H9 (cell line): ENCODE measurements at places on chromosomes 4 and X. TPM values are rescaled to one million over a fixed set of nuclear protein-coding genes. Genes with fewer than 3 reads are reported as not detected.
A peak's percentile ranks its signal among the peaks of the same experiment; 100 is the strongest.

DNA sequence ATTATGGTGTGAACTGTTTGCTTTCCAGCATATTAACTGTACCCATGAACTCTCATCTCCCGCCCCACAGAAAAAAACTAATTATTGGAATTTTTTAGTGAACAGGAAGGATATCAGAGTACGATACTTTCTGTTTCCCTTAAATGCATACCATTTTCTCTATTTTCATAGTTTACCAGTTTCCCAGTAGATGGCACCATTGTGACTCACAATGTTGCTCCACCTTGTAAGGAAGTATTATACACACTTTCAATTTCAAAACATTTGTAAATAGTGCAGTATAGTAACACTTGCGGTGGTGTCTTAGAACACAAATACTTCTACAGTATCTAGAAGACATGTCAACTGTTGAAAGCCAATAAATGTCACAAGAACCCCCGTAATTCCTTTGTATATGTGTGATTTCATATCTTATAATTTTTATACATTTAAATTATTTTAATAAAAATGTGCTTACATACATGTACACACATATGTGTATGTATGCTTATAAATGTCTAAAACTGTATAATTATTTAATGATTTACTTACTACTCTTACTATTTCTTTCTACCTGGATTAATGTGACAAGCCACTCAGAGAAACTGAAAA, 167.3 kb downstream of the SLIT2 start:
- DNase-seq: no peak
- H3K36me3 ChIP-seq: no peaks in the 10 kb centered on the region
- no peak overlapping the region for H3K27ac ChIP-seq
- H3K4me1 ChIP-seq: no peaks in the 10 kb centered on the region

GRCh38 chrX:81206476-81206875, 4.6 kb downstream of the SH3BGRL start:
- no peak for DNase-seq
- no peak overlapping the region for H3K4me3 ChIP-seq
- no peaks in the 10 kb centered on the region for H3K27me3 ChIP-seq
- H3K36me3 ChIP-seq: peaks cover 8% of the 10 kb centered on the region

DNA sequence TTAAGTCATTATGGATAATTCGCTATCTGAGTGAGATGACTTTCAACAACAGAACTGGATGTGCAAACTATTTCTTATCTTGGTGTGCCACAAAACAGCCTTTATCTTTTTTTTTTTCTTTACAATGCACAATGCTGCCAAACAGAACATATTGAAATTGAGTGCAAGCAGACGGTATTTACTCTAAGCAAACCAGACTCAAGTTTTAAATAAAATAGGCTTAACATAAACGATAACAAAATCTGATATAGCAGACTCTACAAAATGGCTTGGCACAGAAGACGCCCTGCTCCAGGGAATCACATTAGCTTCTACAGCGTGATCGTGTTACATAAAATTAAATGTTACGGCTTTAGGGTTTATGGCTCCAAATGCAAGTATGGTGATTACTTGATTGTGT, 9.6 kb upstream of the STK32B start:
- H3K27ac ChIP-seq: no peak overlapping the region
- DNase-seq: no peak
- no peaks in the 10 kb centered on the region for H3K36me3 ChIP-seq
- no peaks in the 10 kb centered on the region for H3K4me1 ChIP-seq

GRCh38 chr4:146134761-146135445, 40.6 kb upstream of the LSM6 start:
- no peaks in the 10 kb centered on the region for H3K36me3 ChIP-seq
- no peak for DNase-seq
- H3K4me1 ChIP-seq: no peaks in the 10 kb centered on the region

- no peak overlapping the region for H3K27ac ChIP-seq
- H3K4me1 ChIP-seq: peaks cover 4% of the 10 kb centered on the region; the same call in 1 of the 2 replicates
- H3K27me3 ChIP-seq: no peaks in the 10 kb centered on the region
- no peak overlapping the region for H3K4me3 ChIP-seq
- no peak for DNase-seq
Observed at GRCh38 chr4:123867910-123868587, 471.5 kb downstream of the SPRY1 start.

GRCh38 chr4:88320224-88320779, 35.9 kb upstream of the PPM1K start:
- no peaks in the 10 kb centered on the region for H3K27me3 ChIP-seq
- no peak for DNase-seq
- H3K4me3 ChIP-seq: no peak overlapping the region
- no peaks in the 10 kb centered on the region; the same call in 1 of the 2 replicates for H3K36me3 ChIP-seq

DNA sequence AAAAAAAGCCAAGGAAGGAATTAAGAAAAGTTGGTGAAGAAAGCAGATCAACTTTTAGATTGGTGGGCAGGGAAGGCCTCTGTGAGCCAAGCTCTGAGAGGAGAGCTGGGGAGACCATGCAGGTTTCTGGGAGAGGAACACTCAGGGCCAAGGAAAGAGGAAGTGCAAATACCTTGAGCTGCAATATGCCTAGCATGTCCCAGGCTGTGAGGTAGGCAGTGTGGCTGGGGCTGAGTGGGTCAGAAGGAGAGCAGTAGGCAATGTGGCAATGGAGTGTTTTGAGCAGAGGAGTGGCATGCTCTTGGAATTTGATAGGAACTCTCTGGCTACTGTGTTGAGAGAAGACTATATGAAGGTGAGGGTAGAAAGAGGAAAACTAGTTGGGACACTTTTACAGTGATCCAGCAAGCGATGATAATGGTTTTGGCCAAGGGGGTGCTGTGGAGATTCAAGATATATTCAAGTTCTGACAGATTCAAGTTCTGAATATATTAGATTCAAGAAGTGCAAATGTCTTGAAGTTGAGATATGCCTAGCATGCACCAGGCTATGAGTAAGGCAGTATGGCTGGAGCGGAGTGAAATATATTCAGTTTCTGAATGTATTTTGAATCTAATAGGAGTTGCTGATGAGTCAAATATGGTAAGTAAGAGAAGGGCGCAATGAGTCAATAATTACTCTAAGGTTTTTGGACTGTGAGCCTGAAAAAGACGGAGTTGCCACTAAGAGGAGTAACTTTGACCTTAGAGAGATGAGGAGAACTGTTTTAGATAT, 172.5 kb downstream of the CAMK2D start:
- H3K4me3 ChIP-seq: no peak overlapping the region
- H3K27ac ChIP-seq: no peak overlapping the region
- peaks cover 4% of the 10 kb centered on the region; the same call in 1 of the 2 replicates for H3K4me1 ChIP-seq

- DNase-seq: no peak
- no peaks in the 10 kb centered on the region for H3K36me3 ChIP-seq
- H3K4me1 ChIP-seq: no peaks in the 10 kb centered on the region
- H3K4me3 ChIP-seq: no peak overlapping the region
- H3K27ac ChIP-seq: no peak overlapping the region
- H3K27me3 ChIP-seq: no peaks in the 10 kb centered on the region
Observed at GRCh38 chr4:47543331-47543730, 58.3 kb downstream of the ATP10D start.

DNA sequence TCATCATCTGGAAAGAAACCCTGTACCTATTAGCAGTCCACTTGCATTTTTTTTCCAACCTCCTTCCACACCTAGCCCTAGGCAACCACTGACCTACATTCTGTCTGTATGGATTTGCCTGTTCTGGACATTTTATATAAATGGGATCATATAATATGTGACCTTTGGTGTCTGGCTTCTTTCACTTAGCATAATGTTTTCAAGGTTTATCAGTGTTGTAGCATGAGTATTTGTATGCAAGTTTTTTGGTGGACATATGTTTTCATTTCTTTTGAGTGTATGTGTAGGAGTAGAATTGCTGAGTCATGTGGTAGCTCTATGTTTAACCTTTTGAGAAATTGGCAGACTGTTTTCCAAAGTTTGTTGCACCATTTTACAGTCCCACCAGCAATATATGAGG, 198.6 kb downstream of the CEP135 start:
- peaks cover 2% of the 10 kb centered on the region; the same call in 1 of the 2 replicates for H3K4me1 ChIP-seq
- H3K4me3 ChIP-seq: no peak overlapping the region
- no peaks in the 10 kb centered on the region for H3K27me3 ChIP-seq
- DNase-seq: no peak
- no peak overlapping the region for H3K27ac ChIP-seq

- no peak overlapping the region for H3K4me3 ChIP-seq
- DNase-seq: no peak
- H3K27ac ChIP-seq: no peak overlapping the region
- H3K4me1 ChIP-seq: peaks cover 4% of the 10 kb centered on the region; the same call in 1 of the 2 replicates
Observed at GRCh38 chr4:152708361-152708760, 28.6 kb upstream of the TMEM154 start.

GRCh38 chr4:185221491-185221890, 12.1 kb downstream of the SNX25 start:
- no peak for DNase-seq
- H3K36me3 ChIP-seq: peaks cover 3% of the 10 kb centered on the region; the same call in 1 of the 2 replicates
- H3K4me3 ChIP-seq: no peak overlapping the region

- H3K4me1 ChIP-seq: no peaks in the 10 kb centered on the region
- no peaks in the 10 kb centered on the region for H3K27me3 ChIP-seq
- H3K4me3 ChIP-seq: no peak overlapping the region
- no peaks in the 10 kb centered on the region for H3K36me3 ChIP-seq
- no peak for DNase-seq
Observed at GRCh38 chrX:66150163-66150562, 13.9 kb upstream of the HEPH start.

DNA sequence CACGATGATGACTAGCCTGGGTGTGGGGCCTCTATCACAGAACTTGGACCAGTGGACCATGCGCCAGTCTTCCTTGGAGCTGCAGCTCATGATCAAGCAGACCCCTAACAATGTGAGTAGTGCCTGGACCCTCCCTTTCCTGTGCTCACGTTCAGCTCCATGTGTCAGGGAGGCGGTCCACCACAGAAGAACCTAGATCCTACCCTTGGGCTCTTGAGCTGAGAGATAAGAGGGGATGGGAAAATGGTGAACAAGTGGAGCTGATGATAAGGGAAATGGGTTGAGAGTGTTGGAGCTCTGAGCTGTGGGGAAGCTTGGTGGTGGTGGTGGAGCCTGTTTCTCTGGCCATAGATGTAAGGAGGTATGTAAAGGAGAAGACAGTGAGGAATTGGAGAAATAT, 13.1 kb downstream of the MED12 start:
- H3K4me1 ChIP-seq: no peaks in the 10 kb centered on the region
- peaks cover 92% of the 10 kb centered on the region for H3K36me3 ChIP-seq
- no peak overlapping the region for H3K27ac ChIP-seq
- DNase-seq: no peak
- no peak overlapping the region for H3K4me3 ChIP-seq

GRCh38 chrX:23822397-23822796, 39.4 kb downstream of the SAT1 start:
- no peaks in the 10 kb centered on the region for H3K27me3 ChIP-seq
- H3K27ac ChIP-seq: no peak overlapping the region
- H3K4me1 ChIP-seq: no peaks in the 10 kb centered on the region
- no peak overlapping the region for H3K4me3 ChIP-seq
- DNase-seq: no peak

- no peaks in the 10 kb centered on the region for H3K36me3 ChIP-seq
- no peaks in the 10 kb centered on the region for H3K27me3 ChIP-seq
- H3K27ac ChIP-seq: no peak overlapping the region
- DNase-seq: no peak
- no peaks in the 10 kb centered on the region for H3K4me1 ChIP-seq
- H3K4me3 ChIP-seq: no peak overlapping the region
Observed at GRCh38 chr4:119184128-119184527, 28.4 kb upstream of the USP53 start.

- H3K27ac ChIP-seq: no peak overlapping the region
- H3K4me3 ChIP-seq: no peak overlapping the region
- no peaks in the 10 kb centered on the region for H3K4me1 ChIP-seq
- DNase-seq: no peak
- H3K27me3 ChIP-seq: no peaks in the 10 kb centered on the region
Observed at GRCh38 chr4:148311526-148311925, 130.7 kb downstream of the NR3C2 start.

DNA sequence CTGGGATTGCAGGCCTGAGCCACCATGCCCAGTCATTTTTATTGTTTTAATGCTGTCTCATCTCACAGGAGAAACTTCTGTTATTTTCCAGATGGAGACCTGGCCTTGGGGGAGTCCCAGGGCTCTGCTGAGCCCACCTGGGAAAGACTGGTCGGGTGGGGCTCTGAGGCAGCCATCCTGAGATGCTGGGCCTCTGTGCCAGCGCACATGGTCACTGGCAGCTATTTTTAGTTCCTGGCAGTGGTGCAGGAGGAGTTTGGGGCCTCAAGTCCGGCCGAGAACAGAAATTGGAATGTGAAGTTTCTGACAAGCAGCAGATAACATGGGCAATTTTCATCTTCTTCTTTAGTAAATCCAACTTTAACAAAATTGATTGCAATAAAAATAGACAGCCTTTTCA, 44.5 kb downstream of the SORCS2 start:
- H3K4me1 ChIP-seq: no peaks in the 10 kb centered on the region
- DNase-seq: no peak
- no peak overlapping the region for H3K27ac ChIP-seq

- peaks cover 11% of the 10 kb centered on the region for H3K36me3 ChIP-seq
- no peaks in the 10 kb centered on the region; the same call in none of the 2 replicates for H3K4me1 ChIP-seq
- no peak overlapping the region for H3K27ac ChIP-seq
- no peaks in the 10 kb centered on the region for H3K27me3 ChIP-seq
- no peak for DNase-seq
- no peak overlapping the region for H3K4me3 ChIP-seq
Observed at GRCh38 chr4:52250154-52250553, 199.1 kb downstream of the SPATA18 start.

GRCh38 chrX:136766785-136767103, 14.0 kb downstream of the ARHGEF6 start:
- H3K36me3 ChIP-seq: peaks cover 2% of the 10 kb centered on the region; the same call in 2 of the 3 replicates
- H3K4me3 ChIP-seq: peak overlapping the region; percentile 63
- H3K27ac ChIP-seq: no peak overlapping the region
- DNase-seq: no peak

- H3K4me1 ChIP-seq: no peaks in the 10 kb centered on the region
- H3K4me3 ChIP-seq: no peak overlapping the region
- H3K27me3 ChIP-seq: no peaks in the 10 kb centered on the region
Observed at GRCh38 chr4:141642711-141643110, 6.3 kb downstream of the IL15 start.

DNA sequence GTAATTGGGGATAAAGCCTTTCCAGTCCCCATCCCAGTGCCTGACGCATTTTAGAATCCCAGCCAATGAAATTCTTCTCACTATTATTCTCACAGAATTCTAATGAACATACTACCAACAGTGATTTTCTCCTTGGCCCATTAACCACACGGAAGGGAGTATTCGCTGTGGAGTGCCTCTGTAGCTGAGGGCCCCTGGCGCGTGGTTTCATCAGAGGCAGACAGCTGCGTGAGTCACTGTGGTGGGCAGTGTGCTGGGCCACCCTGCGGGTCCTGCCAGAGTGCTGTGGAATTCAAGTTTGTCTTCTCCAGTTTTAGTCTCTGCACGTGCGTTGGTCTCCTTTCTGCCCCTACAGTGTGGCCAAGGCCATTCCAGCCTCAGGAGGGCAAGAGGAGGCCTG, 335.4 kb upstream of the FAT1 start:
- no peaks in the 10 kb centered on the region for H3K36me3 ChIP-seq
- no peaks in the 10 kb centered on the region for H3K27me3 ChIP-seq
- H3K4me3 ChIP-seq: no peak overlapping the region
- H3K27ac ChIP-seq: no peak overlapping the region

GRCh38 chrX:13794417-13794816, 22.5 kb downstream of the GPM6B start:
- H3K36me3 ChIP-seq: peaks cover 7% of the 10 kb centered on the region
- H3K4me1 ChIP-seq: no peaks in the 10 kb centered on the region; the same call in 1 of the 2 replicates
- no peak overlapping the region for H3K4me3 ChIP-seq
- no peak for DNase-seq
- H3K27me3 ChIP-seq: no peaks in the 10 kb centered on the region

- peaks cover 6% of the 10 kb centered on the region; the same call in 1 of the 2 replicates for H3K4me1 ChIP-seq
- DNase-seq: peak; percentile 65
- H3K36me3 ChIP-seq: no peaks in the 10 kb centered on the region
- no peaks in the 10 kb centered on the region for H3K27me3 ChIP-seq
- peak overlapping the region; percentile 79 for H3K4me3 ChIP-seq
- H3K27ac ChIP-seq: peak overlapping the region; percentile 83
Observed at GRCh38 chr4:183098019-183098722, 886 bp upstream of the WWC2 start.

TMSB15B gene
- 9.6 and 11.1 TPM in 2 replicates for total RNA-seq

CRMP1 gene
- total RNA-seq: 71.6 and 73.1 TPM in 2 replicates

LCORL gene
- total RNA-seq: 11.6 and 15.5 TPM in 2 replicates

CSTF2 gene
- 28.9 and 30.2 TPM in 2 replicates for total RNA-seq
